ENCODE measurements at places on chromosomes 7 and 10.

- DNase-seq = peak; percentile 75
Observed at GRCh38 chr10:124743191-124744101, 732 bp downstream of the FAM53B start.

GRCh38 chr10:6171881-6172695, 30.6 kb upstream of the PFKFB3 start:
- no peak for DNase-seq

DNA sequence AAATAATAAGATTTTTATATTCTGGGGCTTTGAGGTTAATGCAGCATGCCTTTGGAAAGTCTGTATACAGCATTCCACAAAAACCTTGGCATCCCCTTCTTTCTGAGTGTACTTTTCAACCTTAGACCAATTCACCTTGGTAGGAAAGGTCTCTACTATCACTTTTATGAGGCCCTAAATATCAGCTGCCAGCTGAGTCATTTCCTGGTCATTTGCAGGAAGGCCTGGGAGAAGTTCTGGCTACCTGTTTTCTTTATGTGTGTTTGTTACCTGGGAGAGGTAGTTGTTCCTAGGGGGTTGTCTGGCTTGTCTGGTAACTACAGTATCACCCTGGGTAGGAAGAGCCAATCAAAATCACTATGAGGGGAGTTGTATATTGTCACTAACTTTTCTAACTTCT, 4.1 kb downstream of the SPAM1 start:
- DNase-seq = no peak

GRCh38 chr7:32378988-32379387, 111.2 kb downstream of the LSM5 start:
- DNase-seq = no peak

GRCh38 chr7:20385126-20385525, 54.4 kb downstream of the ITGB8 start:
- DNase-seq = no peak

GRCh38 chr10:7380704-7381241, 30.1 kb downstream of the SFMBT2 start:
- DNase-seq = no peak

- DNase-seq = no peak
Observed at GRCh38 chr10:93058139-93058538, 2.5 kb upstream of the CYP26C1 start.

DNA sequence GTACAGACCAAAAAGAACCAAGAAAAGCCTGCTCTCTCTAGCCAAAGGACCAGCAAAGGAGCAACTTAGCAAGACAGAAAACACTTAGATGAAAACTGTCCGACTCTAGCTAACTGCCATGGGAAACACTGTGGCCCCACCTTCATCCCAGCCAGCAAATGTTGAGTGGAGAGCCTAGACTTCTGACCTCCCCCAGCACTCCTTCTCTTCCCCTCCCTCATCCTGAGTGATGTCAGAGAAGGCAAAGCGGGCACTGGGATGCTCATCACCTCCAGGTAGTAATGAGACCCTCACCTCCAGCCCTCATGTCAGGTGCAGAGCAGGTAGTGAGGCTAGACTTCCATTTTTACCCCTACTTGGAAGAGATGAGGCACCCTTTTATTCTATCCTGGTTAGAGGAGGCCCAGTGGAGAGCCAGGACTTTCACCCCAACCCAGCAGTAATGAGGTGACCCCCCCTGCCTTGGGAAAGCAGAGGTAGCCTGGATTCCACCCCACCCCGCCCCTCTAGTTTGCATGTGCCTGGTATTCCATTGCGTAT, 16.9 kb downstream of the CUZD1 start:
- no peak for DNase-seq

DNA sequence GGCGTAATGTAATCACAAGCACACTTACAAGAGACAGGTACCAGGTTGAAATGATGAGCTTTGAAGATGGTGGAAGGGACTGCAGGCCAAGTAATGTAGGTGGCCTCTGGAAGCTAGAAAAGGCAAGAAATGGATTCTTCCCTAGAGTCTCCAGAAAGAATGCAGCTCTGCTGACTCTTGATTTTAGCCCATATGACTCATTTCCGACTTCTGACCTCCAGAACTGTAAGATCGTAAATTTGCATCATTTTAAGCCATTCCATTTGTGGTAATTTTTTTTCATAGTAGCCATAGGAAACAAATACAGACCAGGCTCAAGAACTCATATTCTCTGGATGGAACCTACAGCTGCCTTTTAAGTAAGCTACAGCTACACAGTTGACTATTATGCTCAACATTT, 315.5 kb downstream of the MAGI2 start:
- no peak for DNase-seq

DNA sequence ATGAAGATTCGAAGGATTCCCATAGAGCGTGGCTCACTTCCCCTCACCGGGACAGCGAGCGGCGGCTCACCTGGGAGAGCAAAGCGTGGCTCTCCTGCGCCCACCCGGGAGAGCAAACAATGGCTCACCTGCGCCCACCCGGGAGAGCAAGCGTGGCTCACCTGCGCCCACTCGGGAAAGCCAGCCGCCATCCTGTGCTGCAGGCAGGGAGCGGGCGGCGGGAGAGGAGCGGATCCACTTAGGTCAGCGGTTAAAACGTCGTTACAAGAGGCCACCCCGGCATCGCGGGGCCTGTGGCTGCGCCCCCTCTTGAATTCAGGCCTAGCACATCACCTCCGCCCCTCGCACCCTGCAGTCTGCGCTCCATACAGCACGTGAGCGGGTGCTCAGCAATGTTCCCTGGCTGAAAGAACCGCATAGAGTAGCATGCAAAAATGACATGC, 461 bp upstream of the FIGNL1 start:
- peak; percentile 66 for DNase-seq

DNA sequence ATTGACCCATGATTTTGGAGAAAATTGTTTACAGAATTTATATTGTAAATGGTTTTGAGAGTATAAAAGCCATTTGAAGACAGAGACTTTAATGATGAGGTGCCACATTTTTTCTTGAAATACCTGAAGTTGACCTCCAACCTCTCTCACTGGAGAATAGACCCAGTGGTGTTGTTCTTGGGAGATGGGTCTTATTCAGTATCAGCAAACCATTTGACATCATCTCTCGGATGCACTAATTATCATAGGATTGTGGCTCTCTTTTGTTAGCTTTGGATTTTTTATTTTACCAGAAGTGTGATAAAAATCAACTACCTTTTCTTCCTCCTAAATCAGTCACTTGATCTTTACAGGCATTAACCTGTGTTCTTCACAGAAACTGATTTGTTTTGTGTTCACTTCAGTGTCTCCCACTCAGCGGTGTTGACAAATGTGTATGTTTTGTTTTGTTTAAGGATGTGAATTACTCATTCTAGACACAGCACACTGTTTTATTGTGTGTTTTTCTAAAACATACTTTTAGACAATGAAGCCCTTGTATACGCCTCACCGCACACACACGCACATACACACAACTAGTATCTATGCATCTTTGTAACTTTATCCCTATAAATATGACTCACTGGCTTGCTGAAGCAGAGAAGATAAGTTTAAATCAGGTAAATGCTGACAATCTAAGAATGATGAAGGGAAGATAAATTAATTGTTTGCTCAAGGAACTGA, 455.6 kb downstream of the INHBA start:
- DNase-seq = no peak

GRCh38 chr7:133568544-133568943, 315.7 kb downstream of the EXOC4 start:
- DNase-seq = no peak

- no peak for DNase-seq
Observed at GRCh38 chr7:20741801-20742200, 44.9 kb downstream of the SP8 start.

DNA sequence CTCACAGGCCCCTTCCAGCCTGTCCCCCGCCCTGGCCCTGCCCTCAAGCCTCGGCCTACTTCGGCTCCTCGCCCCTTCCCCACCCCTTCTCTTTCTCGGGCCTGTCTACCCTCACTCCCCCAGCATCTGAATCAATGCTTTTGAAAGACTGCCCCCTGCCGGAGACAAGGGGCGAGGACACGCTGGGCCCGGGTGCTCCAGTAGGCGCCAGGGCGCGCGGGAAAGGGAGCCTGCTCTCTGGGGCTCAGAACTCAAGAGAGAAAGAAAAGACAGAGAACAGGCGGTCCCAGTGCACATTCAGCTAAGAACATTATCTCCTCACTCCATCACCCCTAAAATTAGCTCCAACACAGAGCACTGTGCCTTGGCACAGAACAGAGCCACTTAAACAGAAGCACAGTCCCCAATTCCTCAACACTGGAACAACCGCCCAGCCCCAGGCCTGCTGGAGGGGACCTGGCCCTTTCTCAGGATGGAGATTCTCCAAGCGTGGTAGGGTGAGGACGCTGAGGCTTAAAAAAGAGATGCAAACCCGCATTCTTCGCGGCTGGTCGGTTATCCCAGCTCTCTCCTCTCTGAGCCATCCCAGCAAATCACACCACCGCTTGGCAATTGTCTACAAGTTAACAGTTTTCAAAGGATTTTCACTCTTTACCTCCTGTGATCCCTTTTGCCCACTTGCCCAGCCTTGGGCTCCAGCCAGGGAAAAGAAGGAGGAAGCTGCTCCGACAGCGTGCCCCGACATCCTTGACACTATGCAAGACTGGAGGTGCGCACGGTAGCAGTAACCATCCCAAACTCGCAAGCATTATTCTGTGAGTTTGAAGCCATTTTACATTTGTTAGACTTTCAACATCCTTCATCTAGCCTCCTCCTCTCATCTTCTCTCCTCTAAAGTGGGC, 2.1 kb downstream of the GIGYF1 start:
- DNase-seq = peak; percentile 93

DNA sequence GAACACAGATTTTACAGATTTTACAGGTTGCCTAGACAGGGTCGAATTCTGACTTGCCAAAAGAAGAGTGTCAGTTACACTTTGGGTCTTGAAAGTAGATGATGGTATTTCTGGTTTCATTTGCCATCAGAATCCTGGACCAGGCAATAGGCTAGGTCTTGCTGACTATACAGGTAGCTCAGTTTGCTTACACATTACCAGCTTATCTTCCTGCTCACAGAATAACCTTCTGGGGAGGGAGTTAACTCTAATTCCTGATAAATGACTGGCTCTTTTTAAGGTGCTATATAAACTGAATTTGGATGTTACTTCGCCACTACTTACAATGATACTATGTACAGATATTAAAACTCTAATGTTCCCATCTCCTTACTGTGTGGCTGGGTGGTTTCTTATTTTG, 39.8 kb downstream of the GBF1 start:
- DNase-seq = no peak

GRCh38 chr10:78727251-78727650, 341.5 kb upstream of the ZMIZ1 start:
- no peak for DNase-seq

GRCh38 chr10:52621635-52622079, 150.9 kb downstream of the MBL2 start:
- no peak for DNase-seq

GRCh38 chr10:101291331-101292193, 62.3 kb upstream of the LBX1 start:
- DNase-seq = peak; percentile 84

- no peak for DNase-seq
Observed at GRCh38 chr7:103803631-103804030, 185.8 kb downstream of the RELN start.

GRCh38 chr10:335151-335800, 200.0 kb downstream of the ZMYND11 start:
- no peak for DNase-seq

DNA sequence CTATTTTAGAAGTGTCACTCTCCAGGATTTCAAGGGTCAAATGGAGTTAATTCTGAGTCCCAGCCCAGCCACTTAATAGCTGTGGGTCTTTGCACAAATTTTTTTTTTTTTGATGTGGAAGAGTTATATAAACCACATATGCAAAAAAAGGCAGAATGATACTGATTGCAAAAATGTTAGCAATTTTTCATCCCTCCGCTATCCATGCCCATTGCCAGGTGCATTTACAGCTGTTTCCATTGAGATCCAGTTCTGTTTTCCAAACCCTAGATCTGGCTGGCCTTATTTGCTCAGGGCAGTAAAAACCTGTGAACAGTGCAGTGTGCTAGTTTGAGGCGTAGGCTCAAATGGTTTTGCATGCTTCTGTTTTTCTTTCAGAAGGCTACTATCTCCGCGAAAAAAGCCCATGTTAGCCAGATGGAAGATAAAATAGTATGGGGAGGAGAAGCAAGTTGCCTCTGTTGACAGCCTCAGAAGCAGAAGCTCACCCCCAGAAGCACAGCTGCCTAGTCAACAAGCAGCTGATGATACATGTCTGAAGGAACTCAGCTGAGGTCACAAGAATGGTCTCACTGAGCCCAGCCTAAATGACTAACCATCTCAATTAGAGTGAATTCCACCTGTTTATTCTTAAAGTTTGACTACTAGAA, 997 bp upstream of the ZNF138 start:
- DNase-seq = no peak

DNA sequence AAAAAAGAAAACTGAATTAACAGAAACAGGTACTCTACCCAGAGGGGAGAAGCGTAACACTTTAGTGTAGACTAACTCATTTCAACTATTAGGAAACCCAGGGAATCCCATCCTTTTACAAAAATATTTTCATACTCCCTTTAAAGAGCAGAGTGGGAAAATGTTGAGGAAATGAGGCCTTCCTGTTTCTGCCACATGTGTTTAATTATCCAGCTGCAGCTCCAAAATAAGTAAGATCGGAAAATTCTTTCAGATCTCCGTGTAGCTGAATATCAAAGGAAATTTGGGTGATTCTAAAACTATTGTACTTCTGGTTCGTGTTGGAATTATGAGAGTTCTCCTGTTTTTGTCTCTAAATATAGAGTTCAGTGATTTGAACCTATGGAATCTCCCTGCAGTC, 58.0 kb upstream of the CAV2 start:
- no peak for DNase-seq

DNA sequence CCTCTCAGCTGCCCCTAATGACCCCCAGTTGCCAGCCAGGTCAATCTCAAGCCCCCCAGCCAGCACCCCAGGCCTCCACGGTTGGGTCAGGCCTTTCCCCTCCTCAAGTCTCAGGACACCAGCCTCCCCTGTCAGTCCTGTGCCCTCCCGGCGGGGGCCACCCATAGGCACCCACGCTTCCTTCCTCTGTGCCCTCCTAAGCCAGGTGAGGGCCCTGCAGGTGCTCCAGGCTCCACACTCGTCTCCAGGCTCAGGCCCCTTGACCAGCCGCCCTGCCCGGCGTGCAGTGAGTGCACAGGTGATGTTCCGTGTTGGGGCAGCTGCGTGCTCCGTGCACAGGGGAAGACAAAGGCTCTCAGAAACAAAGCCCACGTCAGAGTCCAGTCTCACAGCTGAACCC, 26.8 kb upstream of the ADGRA1 start:
- DNase-seq = no peak

GRCh38 chr10:67657775-67658174, 38.2 kb downstream of the CTNNA3 start:
- no peak for DNase-seq

DNA sequence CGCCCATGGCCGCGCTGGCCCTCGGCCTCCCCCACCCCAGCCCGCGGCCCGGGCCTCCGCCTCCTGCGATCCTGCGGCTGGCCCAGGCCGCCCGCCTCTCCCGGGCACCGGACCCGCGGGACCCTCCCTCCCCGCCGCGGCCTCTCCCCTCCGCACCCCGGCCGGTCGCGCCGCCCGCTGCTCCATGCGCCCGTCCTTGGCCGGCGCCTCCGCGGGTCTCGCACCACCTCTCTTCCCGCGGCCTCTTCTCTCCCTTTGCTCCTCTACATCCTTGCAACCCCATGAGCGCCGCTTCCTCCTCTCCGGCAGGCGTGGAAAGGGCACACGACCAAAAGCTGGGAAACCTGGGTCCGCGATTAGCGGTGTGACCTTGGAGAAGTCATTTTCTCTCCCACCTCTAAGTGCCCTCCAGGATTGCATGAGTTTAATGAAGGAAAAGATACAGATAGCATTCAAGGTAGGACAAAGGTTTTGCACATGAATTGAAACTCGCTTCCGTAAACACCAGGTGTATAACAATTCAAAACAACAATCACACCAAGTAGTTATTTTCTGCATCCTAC, 448 bp upstream of the SRPK2 start:
- DNase-seq = peak; percentile 70

All from activated CD8-positive, alpha-beta memory T cell treated with anti-CD3 and anti-CD28 coated beads, Interleukin-2, amount 50 U/mL, for 48 hours (primary cell).